Upper lobe of left lung (tissue), 6 donors: ENCODE measurements at places on chromosomes 16 and 17.

DNA sequence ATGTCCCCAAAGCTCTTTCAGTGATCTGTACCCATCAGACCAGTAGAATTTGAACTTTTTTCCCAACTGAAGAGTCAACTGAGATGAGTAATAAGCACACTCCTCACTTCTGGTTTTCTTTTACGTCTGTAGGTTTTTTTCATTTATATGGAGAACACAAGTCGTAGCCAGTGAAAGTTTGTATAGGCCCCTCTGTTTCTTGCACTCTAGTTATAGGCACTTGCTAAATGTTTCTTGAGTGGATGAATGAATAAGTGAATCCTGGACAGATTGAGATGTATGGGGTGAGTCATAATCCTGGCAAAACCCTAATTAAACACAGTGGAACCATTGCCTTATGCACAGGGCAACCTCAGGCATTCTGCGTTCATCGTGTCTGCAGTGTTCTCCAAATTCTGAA is 193.7 kb upstream of the TBX2 start:
- no peaks in the 10 kb centered on the region for H3K36me3 ChIP-seq
- H3K27ac ChIP-seq: peak overlapping the region; percentile 71
- no peaks in the 10 kb centered on the region for H3K27me3 ChIP-seq
- no peak for DNase-seq
- no peak overlapping the region for H3K4me3 ChIP-seq
- H3K4me1 ChIP-seq: peaks cover 54% of the 10 kb centered on the region

GRCh38 chr17:48738424-48738802 is 9.9 kb upstream of the HOXB13 start:
- H3K27ac ChIP-seq: no peak overlapping the region
- DNase-seq: no peak
- no peaks in the 10 kb centered on the region for H3K27me3 ChIP-seq

DNA sequence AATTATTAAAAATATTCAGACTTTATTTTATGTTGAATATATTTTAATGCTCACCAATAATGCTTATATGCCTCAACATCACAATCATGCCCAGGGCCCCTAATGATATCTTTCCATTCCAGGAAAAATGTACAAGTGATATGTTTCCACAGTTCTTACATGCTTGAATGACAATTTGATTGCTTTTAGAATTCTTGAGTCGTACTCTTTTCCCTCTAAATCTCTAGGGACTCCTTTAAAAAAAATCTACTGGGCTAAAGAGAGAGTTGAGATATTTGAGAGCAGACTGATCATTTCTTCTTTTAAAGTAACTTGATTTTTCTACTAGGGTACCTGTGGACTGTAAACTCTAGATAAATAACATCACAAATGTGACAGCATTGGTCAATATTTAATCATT is 18.2 kb upstream of the HLF start:
- H3K27ac ChIP-seq: no peak overlapping the region
- no peaks in the 10 kb centered on the region for H3K27me3 ChIP-seq
- H3K4me1 ChIP-seq: no peaks in the 10 kb centered on the region
- H3K36me3 ChIP-seq: no peaks in the 10 kb centered on the region
- no peak overlapping the region for H3K4me3 ChIP-seq
- no peak for DNase-seq

- no peaks in the 10 kb centered on the region for H3K4me1 ChIP-seq
- no peak overlapping the region for H3K4me3 ChIP-seq
- H3K27me3 ChIP-seq: no peaks in the 10 kb centered on the region
- H3K36me3 ChIP-seq: peaks cover 11% of the 10 kb centered on the region
- no peak overlapping the region for H3K27ac ChIP-seq
These were observed 130.0 kb downstream of the KATNIP start for GRCh38 chr16:27679899-27680298.

- no peaks in the 10 kb centered on the region for H3K36me3 ChIP-seq
- no peak for DNase-seq
- H3K4me1 ChIP-seq: peaks cover 8% of the 10 kb centered on the region
These were observed 11.8 kb upstream of the NAGS start for GRCh38 chr17:43992641-43993040.

DNA sequence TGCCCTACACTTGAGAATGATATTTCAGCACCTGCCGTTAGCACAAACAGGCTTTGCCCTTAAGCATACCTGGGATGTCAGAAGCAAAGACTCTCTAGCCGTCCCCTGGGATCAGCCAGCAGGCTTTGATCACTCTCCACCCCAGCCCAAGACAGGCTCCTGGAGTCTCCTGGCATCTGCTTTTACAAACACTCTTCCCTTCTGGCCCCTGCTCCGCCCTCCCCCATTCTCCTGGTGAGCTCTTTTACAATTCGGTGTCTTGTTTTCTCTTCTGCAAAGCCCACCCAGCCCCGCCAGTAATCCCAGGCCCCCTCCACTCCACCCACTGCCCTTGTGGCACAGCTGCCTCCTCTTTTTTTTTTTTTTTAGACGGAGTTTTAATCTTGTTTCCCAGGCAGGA is 50.4 kb downstream of the KATNIP start:
- H3K27me3 ChIP-seq: no peaks in the 10 kb centered on the region
- H3K4me1 ChIP-seq: no peaks in the 10 kb centered on the region
- no peak for DNase-seq
- no peak overlapping the region for H3K27ac ChIP-seq
- H3K36me3 ChIP-seq: no peaks in the 10 kb centered on the region
- no peak overlapping the region for H3K4me3 ChIP-seq

GRCh38 chr16:69522732-69523404 is 42.9 kb upstream of the NFAT5 start:
- H3K27ac ChIP-seq: no peak overlapping the region
- H3K4me1 ChIP-seq: no peaks in the 10 kb centered on the region
- H3K4me3 ChIP-seq: no peak overlapping the region
- DNase-seq: no peak

DNA sequence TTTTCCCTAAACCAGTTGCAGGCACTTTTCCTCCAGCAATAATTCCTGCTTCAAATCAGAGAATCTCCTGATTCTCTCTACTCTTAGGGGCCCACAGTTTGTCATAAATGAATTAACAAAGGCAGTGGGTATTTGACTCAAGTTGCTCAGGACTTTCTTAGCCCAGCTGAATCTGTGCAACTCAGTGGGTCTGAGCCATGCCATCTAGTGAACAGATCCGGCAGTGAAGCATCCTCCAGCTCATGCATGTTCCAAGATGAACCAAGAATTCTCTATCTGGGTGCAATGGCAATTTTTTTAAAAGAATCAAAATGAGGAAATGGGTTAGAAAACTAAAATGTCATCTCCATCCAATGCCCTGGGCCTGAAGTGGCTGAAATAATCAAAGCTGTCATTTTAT is 575.2 kb upstream of the CDH11 start:
- H3K4me1 ChIP-seq: no peaks in the 10 kb centered on the region
- no peak overlapping the region for H3K4me3 ChIP-seq
- H3K27ac ChIP-seq: no peak overlapping the region
- H3K36me3 ChIP-seq: no peaks in the 10 kb centered on the region
- no peaks in the 10 kb centered on the region for H3K27me3 ChIP-seq
- DNase-seq: no peak

GRCh38 chr16:52492789-52493357 is 54.1 kb downstream of the TOX3 start:
- H3K27ac ChIP-seq: no peak overlapping the region
- H3K4me3 ChIP-seq: no peak overlapping the region
- no peaks in the 10 kb centered on the region for H3K4me1 ChIP-seq
- DNase-seq: no peak

DNA sequence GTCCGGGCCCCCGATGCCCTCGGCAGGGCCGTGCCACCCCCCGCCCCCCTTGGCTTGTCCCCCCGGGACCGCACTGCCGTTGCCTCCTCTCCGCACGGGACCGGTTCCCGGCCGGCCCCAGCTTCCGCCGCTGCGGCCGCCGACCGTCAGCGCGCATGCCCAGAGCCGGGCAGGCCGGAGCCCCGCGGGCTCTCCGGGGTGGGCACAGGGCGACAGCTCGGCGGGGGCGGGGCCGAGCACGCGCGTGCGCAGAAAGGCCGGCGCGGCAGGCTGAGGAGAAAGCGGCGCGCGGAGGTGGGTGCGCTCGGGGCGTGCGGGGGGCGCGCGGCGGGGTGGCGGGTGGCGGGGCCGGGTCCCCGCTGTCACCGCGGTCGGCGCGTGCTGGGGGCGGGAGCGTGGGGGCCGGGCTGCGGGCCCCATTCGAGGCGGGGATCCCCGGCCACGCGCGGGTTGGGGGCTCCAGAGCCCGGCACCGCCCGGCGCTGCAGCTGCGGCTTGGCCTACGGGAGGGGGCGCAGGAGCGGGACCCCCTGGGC is at the start of gene TBC1D24:
Gene TBC1D24, plus strand, starts transcription at position 251 of the 536 bp plus-strand sequence. CDS start 21,022 bp downstream, outside the sequence.
- peaks cover 48% of the 10 kb centered on the region for H3K4me1 ChIP-seq
- peak; percentile 89 for DNase-seq
- peaks cover 24% of the 10 kb centered on the region for H3K27me3 ChIP-seq
- no peaks in the 10 kb centered on the region for H3K36me3 ChIP-seq
- H3K27ac ChIP-seq: peak within 1 kb of the TSS; percentile 90
- peak within 1 kb of the TSS; percentile 87 for H3K4me3 ChIP-seq

GRCh38 chr17:77096570-77097214 is 44.1 kb upstream of the SEC14L1 start:
- DNase-seq: peak; percentile 36
- peaks cover 35% of the 10 kb centered on the region for H3K36me3 ChIP-seq
- H3K4me3 ChIP-seq: no peak overlapping the region
- H3K27me3 ChIP-seq: no peaks in the 10 kb centered on the region

- H3K27me3 ChIP-seq: peaks cover 35% of the 10 kb centered on the region
- H3K36me3 ChIP-seq: no peaks in the 10 kb centered on the region
- H3K4me3 ChIP-seq: no peak overlapping the region
- peak overlapping the region; percentile 59 for H3K27ac ChIP-seq
- H3K4me1 ChIP-seq: peaks cover 34% of the 10 kb centered on the region
- no peak for DNase-seq
These were observed 594 bp upstream of the SLC22A31 start for GRCh38 chr16:89200850-89201411.

DNA sequence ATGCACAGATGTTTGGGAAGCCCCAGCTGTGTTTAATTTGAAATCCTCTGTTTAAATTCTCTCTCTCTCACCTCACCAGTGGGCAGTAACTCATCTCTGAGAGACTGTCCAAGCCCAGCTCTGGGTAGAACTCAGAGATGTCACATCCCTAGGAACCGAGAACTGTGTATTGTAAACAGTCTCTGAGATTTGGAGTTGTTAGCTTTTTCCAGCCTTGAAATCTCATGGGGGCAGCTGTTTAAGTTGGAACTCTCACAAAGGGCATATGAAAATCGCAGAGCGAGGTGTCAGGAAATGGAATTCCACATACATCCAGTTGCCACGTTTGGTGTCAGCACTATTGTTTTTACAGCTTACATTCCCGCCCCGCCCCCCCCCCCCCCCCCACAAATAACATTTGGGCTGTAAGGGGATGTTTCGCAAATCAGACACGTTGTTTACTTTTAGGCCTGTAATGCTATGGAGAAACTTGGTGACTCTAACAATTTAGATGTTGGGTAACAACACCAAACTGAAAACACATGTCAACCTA is 34.3 kb downstream of the VPS35L start:
- no peaks in the 10 kb centered on the region for H3K4me1 ChIP-seq
- no peaks in the 10 kb centered on the region for H3K27me3 ChIP-seq
- no peak overlapping the region for H3K4me3 ChIP-seq
